ENCODE measurements at places on chromosomes 12 and 14. TPM values are rescaled to one million over a fixed set of nuclear protein-coding genes. Genes with fewer than 3 reads are reported as not detected.
A peak's percentile ranks its signal among the peaks of the same experiment; 100 is the strongest.

DNA sequence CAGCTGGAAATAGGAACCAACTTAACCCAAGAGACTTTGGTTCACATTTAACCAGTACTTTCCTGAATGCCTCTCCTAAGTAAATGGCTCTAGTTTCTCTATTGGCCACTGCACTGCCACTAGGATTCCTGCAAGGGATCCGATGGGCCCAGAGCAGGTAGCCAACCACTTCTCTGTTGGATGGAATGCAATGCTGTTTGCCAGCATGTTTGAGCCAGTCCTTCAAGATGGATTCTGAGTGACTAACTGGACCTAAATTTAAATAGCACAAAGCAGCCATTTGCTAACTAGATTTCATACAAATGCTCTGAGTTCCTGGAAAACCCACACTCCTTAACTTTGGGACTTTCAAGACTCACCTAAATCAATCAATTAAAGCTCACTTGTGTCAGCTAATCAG lies 9.5 kb upstream of the CLEC2D start:
- no peak for DNase-seq

GRCh38 chr12:57612711-57613426 lies 1.6 kb downstream of the ARHGEF25 start:
- DNase-seq = no peak

DNA sequence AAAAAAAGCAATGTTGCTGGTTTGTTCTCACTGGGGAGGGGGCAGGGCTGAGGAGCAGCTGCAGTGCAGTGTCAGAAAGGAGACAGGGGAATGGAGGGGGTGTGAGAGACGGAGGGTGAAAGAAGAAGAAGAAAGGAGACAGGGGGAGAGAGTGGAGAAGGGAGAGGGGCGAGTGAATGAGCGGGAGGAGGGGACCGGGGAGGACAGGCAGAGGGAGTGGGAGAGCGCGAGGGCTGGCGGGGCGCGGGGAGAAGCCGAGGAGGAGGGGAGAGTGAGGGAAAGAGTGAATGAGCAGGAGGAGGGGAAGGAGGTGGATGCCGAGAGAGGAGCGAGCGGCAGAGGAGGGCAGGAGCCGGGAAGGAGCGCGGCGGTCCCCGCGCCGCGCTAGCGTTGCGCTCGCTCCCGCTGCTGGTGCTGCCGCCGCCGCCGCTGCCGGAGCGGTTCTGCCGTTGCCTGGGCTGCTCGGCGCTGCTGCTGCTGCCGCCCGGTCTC lies at the start of gene NOVA1:
Gene NOVA1, minus strand, starts transcription at position 445 of the 492 bp plus-strand sequence. CDS start 597 bp downstream, outside the sequence.
- DNase-seq = no peak

DNA sequence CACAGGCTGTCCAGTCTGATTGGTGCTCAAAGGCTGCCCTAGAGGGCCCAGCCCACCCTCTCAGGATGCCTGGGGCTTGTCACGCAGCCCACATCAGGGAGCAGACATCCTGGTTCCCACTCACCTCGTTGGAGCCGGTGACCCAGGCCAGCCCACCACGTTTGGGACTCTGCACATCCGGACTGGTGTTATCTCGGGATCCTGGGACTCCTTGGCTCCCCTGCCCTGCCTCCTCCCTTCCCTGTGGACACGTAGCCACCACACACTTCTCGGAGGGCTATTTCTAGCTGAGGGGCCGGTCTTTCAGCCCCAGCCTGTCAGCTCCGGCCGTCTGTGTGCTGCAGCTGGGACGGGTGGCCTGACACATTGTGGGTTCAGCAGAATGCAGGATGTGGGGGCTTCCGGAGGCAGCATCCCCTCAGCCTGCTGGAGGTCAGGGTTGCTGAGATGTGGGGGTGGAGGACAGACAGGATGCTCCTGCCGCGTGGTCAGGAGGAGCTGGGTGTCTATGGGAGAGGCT lies 12.8 kb upstream of the FGF23 start:
- no peak for DNase-seq

DNA sequence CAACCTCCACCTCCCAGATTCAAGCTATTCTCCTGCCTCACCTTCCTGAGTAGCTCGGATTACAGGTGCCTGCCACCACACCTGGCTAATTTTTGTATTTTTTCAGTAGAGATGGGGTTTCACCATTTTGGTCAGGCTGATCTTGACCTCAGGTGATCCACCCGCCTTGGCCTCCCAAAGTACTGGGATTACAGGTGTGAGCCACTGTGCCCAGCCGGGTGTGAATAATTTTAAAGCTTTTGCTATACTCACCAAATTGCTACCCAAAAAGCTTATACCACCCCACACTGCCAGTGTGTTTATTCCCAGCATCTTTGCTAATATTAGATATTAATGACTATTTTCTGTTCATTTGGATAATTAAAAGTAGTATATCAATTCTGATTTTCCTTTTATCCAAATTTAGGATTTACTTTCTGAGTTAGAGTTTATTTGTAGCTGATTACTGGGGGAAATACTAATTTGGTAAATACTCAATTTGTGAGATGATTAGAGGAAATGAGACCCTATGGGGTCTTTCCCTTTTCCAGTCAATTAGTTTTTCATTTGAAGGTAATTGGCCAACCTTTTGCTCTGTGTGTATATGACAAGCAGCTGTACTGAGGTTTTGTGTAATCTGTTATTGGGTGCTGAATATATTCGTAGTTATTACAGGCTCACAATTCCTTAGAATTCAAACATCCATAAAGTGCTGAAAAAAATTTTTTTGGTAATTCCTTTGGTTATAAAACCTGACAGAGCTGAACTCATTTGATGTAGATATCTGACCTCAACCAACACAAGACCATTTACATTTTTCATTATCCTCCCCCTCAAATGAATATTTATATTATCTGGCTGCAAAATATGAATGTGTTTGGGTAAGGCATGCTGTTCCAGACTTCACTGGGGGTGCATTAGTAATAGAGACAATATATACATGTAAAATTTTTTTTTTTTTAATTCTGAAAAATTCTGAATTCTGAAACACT lies 73.6 kb downstream of the ANO6 start:
- DNase-seq = peak; percentile 11

DNA sequence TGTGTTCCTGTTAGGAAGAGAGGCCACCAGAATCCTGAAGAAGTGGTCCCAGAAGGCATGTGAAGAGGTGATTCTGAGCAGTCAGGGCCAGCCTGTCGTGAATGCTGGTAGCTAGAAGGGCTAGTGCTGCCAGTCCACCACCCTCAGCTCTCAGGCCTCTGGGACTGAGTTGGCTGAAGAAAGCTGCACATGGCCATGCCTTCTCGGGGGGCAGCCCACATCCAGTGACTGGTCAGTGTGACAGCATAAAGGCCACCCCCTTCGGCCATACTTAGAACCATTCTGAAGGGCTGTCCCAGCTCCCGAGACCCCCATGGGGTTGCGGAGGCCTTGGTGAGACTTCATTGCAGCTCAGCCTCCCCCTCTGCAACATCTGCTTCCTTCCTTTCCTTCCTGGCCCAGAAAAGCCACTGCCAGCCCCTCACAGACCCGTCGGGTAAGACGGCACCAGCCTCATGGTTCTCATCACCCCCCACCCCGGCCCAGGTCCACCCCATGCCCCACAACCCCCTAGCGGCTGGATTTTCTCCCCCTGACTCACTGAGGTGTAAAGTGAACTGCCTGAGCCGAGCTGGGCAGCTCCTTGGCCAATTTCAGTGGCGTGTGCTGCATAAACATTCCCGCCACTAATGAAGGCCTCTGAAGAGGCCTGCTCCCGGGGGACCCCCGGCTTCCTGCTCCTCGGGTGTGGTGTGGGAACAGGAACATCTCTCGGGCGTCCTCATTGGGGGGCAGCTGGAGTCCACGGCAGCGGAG lies 49.5 kb upstream of the DIO3 start:
- DNase-seq = no peak

DNA sequence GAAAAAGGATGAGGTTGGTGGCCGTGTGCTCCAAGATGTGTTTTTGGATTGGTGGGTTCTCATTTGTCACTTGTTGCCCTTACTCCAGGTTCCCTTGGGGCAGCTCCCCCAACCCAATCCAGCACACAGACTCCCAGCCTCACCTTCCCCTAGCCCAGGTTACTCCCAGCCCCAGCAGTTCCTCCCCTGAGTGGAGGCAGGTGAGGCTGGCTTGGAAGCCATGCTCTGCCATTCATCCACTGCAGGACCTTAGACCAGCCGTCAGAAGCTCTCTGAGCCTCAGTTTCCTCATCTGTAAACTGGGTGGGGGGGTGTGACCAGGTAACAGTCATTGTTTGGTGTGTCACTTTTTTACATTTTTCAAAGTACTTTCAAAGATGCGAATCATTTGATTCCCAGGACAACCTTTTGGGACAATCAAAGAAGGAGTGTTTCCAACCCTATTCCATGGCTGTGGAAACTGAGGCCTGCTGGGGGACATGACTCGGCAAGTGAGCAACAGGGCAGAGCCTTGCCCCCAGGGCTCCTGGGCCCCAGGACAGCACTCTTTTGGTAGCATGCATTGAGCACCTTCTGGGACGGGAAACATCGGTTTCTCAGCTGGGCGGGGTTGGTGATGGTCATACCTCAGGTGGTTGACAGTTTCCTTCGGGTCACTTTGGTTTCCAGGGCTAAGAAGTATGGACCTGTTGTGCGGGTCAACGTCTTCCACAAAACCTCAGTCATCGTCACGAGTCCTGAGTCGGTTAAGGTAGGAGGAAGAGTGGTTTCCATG lies 7.2 kb downstream of the CYP46A1 start:
- DNase-seq = no peak

DNA sequence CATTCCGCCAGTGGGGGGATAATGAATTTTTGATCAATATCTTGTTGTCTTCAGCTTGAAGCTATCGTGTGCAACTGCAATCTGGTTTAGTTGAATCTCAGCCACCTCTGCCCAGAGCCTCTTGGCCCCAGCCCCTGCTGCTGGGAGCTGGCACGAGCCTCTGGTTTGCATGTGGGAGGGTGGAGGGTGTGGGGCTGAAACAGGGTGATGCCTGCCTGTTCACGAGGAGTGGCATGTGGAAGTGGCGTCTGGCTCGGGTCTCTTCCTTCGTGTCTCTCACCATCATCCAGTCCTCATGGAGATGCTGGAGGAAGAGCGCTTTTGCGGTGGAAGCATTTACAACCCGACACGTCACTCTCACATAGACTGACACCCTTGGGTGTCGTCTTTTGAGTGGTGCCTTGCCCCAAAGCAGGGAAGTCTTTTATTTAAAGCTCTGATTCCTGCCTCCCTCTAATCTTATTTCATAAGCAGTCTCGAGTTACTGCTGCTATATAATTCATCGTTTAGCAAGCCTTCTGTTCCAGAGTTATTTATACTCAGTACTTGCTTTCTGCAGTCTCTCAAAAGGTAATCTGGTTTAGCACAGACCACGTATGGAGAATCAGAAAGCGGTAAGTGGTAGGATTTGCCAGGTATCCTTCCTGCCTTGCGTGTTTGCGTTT lies 64.5 kb downstream of the AACS start:
- DNase-seq = no peak

- peak; percentile 50 for DNase-seq
Measured at GRCh38 chr12:71415336-71416231, 24.0 kb upstream of the LGR5 start.

DNA sequence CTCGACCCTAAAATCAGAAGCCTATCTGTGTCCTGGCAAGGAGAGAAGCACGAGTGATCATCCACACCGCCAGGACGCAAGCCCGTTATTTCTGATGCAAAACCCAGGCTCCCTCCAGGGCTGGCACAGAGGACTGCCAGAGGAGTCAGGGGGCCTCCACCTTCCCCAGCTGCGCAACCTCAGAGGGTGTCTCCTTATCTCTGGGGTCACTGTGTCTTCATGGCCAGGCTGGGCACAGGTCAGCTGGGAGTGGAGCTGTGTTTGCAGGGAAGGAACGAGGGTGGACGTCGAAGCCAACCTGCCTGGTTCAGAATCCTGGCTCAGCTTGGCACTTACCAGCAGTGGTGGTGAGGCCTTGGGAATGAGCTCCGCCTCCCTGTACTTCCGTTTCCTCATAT lies 12.0 kb upstream of the SERPINA3 start:
- no peak for DNase-seq

- no peak for DNase-seq
Measured at GRCh38 chr12:15679151-15679550, 110.0 kb downstream of the EPS8 start.

DNA sequence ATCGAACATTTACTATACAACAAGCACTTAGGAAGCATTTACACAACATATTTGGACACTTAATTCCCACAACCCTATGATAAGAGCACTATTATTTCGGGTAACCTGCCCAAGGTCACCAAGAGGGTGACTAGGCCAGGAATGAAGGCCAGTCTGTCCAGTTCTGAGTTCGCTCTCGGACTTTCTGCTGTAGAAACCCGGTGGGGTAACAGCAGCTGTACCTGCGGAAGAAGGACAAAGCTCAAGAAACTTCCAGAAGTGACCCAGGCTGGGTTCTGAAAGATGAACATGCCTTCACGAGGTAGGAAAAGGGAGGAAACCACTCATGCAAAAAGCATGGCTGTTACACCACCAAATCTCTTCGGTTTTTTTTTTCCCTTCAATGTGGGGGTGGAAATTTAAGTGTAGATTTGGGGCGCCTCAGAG lies 10.8 kb downstream of the PLA2G1B start:
- no peak for DNase-seq

GRCh38 chr12:53866727-53867126 lies 71.9 kb upstream of the HOXC13 start:
- no peak for DNase-seq

- DNase-seq = no peak
Measured at GRCh38 chr14:51894250-51894649, 33.8 kb downstream of the GNG2 start.

- no peak for DNase-seq
Measured at GRCh38 chr12:45049912-45050750, 768 bp downstream of the DBX2 start.

- DNase-seq = no peak
Measured at GRCh38 chr14:24426150-24426911, 3.1 kb downstream of the CBLN3 start.

- DNase-seq = no peak
Measured at GRCh38 chr14:101506926-101507835, 54.1 kb upstream of the DIO3 start.

DNA sequence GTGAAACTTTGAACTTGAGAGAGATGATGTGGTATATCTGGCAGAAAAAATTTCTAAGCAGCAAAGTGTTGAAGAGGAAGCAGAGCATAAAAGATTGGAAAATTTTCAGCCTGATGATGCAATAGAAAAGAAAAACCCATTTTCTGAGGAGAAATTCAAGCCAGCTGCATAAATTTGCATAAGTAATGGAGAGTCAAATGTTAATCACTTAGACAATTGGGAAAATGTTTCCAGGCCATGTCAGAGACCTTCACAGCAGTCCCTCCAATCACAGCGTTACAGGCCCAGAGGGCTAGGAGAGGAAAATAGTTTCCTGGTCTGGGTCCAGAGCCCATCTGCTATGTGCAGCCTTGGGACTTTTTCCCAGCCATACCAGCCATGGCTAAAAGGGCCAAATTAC lies 469.0 kb upstream of the FOXG1 start:
- DNase-seq = no peak

DNA sequence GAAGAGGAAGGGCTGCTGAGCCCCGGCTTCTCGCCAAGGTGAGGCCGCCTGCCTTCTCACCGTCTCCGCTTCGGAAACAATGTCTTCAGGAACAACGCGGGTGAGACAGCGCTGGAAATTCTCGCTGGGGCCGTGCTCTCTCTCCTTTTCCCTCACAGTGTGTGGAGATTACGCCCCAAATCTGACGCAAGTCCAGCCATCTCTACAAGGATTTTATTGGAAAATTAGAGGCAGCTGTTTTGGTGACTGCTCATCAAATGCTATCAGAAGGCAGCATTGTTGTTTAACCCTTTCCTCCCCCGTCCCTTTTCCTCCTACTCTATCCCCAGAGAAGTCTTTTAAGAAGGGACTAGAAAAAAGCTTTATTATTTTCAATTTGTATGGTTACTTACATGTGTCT lies 53.5 kb downstream of the PIWIL1 start:
- DNase-seq = no peak

Gene GUCY2C
- total RNA-seq = not detected

Gene DENR
- 48.8 TPM for total RNA-seq

Gene PHETA1
- total RNA-seq = 19.7 TPM

Gene PLEK2
- total RNA-seq = 0.64 TPM

Gene NGB
- not detected for total RNA-seq

Gene RBP5
- not detected for total RNA-seq

Gene CCDC63
- not detected for total RNA-seq

Gene C12orf60
- total RNA-seq = 1.5 TPM

Data from LHCN-M2 (cell line).